EH (cell line): ENCODE measurements at places on chromosomes 5 and 9.

- DNase-seq = no peak
Observed at GRCh38 chr9:82242285-82242963, 253.9 kb downstream of the SPATA31D1 start.

DNA sequence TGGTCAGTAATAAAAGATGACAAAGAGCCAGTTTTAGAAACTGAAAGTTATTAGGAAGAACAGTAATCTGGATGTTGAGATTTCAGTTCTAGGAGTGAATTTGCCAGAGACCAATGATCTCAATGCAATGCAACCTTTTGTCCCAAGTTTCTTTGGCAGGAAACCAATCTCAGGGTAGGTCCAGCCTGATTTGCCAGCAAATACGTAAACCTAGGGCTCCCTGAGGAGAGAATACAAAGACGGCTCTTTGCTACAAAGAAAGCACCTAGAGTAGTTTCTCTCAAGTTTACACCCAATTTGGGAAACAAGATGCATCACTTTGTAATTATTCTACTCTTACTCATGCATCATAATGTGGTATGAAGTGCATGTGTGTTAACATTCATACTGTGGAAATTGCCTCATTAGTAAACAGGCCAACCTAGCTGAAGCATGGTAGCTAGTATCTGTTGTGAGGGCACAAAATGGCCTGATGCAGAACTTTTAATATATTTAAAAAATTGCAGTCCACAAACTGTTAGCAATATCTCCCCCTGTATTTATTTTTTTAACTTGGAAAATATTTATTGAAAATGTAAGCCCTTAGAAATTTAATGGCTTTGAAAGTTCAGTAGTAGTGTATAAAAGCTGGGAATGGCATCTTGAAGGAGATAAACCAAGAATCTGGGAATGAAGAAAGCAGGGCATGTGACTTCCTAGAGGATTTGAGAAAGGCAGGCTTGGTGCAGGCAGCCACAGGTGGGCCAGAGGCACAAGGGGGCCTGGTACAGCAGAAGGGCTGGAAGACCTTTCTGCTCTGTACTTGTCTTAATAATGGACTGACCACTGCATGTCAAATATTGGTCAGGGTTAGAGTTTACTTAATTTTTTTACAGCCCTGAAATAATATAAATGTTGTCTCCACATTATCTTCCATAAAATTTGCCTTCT is 59.5 kb downstream of the MAST4 start:
- no peak for DNase-seq

DNA sequence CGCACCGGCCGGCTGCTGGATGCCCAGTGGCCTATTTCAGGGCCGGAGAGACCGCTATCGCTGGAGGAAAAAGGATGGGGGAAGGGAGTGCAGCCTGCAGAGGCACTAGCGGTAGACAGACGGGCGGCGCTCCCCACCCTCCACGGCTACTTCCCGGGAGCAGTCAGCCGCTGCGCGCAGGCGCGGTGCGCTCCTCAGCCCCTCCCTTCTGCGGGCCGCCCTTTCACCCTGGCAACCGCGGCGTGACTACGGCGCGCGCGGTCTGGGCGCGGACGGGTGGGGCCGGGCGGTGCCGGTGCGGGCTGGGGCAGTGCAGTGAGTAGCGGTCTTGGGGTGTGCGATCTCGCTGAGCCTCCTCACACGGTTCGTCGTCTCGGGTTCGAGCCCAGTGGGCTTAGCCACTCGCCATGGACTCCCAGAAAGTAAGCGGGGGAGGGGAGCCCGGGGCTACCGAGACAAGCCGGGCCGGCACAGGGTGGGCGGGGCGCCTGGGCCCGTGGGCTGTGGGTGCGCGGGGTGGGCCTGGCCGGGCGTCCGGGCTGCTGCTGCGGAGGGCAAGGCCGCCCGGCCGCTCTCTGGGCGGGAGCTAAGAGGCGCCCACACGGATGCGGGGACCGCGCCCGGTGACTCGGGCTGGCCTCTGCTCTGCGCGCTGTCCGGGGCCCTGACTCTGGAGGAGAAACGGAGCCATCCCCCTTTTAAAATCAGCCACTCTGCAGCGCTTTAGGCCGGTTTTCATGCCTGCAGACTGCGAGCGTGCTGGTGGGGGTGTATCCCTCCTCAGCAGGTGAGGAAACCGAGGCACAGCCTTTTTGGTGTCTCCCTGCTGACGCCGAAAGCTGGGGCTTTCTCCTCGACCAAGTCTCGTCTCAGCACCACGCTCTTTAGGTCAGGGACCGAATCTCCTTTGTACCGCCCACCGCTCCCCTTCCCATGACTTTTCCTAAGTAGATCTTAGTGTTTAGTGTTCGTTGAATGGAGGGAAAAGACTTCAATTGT is at the start of gene FSD1L:
Gene FSD1L (plus strand): TSS at position 221 of the 999 bp plus-strand sequence. CDS start 187 bp downstream, at position 408.
- peak; percentile 95 for DNase-seq

DNA sequence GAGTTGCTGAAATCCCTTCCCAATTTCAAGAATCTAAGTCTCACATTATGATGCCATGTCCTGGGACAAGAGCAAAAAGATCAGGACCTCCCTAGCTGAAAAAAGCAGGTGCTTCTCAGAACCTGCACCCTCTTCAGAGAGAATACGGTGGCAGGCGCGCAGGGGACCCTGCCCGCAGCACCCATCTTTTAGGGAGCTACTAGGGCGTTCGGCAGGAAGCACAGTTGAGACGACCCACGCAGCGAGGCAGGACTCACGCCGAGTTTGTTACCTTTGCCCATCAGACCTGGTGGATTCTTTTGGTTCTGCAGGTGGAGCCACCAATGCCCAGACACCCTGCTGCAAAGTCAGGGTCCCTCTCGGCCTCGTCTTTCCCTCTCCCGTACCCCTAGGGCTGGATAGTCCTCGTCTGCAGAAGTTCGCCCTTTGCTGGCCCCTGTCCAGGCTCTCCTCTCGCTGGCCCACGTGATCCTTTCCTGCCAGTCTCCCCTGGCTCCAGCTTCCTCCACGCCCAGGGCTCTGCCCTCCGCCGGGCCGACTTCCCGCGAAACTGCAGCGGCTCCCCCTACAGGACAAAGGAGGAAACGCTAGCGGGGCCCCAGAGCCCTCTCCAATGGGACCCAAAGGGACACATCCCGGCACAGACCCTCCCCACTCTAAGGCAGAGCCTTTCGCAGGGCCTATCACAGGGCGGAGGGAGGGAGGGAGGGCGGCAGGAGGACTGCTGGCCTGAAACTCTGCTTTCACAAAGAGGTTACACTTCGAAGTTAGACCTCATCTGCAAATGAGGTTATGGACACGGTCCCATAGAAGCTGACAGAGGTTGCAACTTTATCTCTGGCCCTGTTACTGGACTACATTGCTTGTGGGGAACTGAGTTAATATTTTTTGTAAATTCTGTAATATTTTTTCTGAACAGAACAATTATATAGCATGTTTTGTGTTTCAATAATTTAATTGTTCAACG is 28.8 kb downstream of the TMEM174 start:
- DNase-seq = peak; percentile 65

DNA sequence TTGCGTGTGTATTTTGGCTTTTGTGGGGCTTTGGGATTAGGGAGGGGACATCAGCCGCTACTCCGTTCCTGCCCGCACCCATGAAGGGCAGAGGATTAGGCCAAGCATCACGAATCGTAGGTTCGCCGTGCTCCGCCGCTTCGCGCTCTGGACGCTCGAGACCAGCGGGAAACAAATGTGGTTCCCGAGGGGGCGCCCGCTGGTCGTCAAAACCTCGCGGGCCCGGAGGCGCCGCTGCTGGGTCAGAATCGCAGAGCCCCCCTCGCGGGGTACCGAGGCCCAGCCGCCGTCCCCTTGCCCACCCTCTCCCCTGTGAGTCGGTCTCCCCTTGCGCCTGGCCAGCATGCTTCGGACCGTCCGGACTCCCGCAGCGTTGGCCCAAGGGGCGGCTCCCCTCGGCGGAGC is 2.3 kb upstream of the PAX5 start:
- no peak for DNase-seq

DNA sequence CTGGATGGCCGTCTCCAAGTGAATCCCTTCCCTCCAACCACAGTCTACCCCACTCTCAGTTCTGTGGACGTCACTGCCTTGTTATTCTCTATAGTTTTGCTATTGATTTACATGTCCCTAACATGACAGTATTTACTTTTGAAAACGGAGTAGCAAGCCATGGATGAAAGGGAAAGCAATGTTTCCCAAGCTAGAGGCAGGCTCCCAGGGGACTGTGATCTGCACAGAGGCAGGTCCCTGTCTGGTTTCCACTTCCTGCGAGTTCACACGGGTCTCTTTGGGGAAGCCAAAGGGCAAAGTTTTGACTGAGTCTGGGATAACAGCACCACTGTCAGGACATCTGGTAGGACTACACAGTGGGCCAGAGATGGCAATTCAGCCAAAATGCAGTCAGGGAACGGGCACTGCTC is 12.7 kb downstream of the C9orf153 start:
- DNase-seq = no peak

DNA sequence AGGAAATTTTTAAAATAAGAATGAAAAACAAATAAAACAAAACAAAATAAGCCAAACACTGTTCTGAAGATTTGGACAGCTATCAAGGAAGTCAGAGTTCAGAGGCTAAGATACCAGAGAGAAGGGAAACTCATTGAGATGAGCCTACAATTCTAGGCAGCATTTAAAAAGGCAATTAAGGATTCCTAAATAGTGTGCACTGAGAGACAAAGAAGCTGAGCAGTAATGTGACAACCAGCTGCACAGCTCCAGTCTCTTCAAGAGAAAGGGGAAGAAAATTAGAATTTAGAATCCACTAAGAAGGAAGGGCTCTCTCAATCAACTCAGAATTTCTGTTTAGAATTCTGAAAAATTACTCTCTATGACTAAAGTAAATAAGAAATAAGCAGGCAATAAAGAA is 246.7 kb upstream of the COX7C start:
- DNase-seq = no peak

DNA sequence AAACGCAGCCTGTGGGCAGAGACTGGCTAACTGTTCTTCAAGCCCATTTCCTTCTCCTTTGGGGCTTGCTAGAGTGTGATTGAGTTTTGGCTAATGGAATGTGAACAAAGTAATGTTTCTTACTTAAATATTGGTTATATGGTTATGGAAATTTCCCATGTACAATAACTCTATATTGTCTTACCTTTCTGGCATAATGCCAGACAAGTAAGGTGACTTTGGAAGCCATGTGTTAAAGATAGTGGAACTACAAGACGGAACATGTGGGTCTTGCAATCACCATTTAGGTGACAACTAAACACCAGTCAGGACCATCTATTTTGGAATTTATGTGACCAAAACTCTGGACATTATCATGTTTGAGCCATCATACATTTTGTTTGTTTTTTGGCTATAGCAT is 260.2 kb downstream of the CCDC171 start:
- no peak for DNase-seq
